ENCODE measurements at places on chromosomes 11 and 22. TPM values are rescaled to one million over a fixed set of nuclear protein-coding genes. Genes with fewer than 3 reads are reported as not detected.
A peak's percentile ranks its signal among the peaks of the same experiment; 100 is the strongest.

GRCh38 chr11:40376331-40376730 lies 1083.1 kb downstream of the LRRC4C start:
- DNase-seq, result no peak

DNA sequence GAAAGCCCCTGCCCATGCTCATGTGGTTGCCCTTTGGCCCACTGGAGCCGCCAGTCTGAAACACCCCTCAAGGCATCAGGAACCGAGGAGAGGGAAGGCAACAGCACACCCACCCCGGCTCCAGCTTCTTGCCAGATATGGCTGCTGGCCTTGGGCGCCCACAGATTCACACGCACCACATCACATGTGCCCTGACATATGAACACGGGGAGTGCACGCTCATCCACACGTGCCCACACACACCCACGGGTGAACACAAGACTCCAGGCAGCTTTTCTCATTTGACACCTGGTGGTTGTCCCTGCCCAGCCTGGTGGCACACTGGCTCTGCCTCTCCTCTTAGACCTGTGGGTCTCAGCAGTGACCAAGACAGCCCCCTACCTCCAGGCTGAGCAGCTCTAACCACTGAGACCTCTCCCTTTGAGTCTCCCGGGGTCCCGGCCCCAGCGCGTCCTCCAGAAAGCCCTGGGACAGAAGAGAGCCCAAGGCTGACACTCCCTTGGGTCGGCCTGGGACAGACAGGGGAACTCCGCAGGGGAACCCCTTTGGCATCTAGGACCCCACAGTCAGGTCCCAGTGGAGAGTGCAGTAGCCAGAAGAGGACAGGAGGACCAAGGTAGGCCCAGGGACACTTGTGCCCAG lies 2.7 kb upstream of the MAPK12 start:
- DNase-seq, result no peak

GRCh38 chr11:45097721-45098493 lies 48.5 kb upstream of the PRDM11 start:
- peak; percentile 84 for DNase-seq

Gene ADM2
- total RNA-seq, result 11.9 TPM

GRCh38 chr11:64624883-64625481 lies 34.0 kb downstream of the SLC22A12 start:
- no peak for DNase-seq

Gene GDPD4
- total RNA-seq, result not detected

Gene MS4A4E
- not detected for total RNA-seq

GRCh38 chr22:47391169-47392053 lies 629.0 kb downstream of the TBC1D22A start:
- DNase-seq, result no peak

Gene DEPDC7
- 4.4 TPM for total RNA-seq

DNA sequence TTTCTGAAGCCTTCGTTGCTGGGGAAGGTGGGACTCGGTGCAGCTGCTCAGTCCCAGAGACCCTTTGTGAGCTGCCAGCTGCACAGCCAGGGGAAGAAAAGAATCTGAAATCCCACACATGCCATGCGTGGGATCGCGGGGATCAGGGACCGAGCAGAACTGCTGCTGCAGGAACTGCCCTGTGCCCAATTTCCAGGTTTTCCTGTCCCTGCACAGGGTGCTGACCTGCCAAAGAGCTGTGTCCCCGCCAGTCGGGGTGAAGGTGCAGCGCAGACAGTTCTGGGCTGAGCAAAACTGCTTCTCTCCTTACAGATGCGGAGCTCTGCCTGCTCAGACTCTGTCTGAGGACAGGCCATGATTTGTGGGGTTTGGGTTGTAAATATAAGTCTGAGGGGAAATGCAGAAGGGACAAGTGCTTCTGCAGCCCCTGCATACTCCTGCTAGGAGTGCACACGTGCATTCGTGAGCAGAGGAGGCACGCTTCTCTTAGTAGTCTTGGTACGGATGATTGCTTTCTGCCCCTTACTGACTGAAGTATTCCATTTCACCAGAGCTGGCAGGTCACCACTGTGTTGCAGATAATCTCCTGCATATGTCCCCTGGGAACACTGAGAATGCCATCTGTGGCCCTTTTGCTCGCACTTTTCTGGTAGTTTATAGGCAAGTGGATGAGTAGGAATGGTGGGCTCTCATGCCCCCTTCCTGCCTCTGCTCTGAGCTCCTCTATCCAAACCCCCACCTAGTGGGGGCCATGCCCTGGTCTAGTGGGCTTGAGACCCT lies 141.4 kb downstream of the PARVA start:
- DNase-seq, result no peak

Data from H9 (cell line).